ENCODE measurements at places on chromosomes 16 and 17. TPM values are rescaled to one million over a fixed set of nuclear protein-coding genes. Genes with fewer than 3 reads are reported as not detected.

GRCh38 chr16:66928702-66929388 lies 3.5 kb upstream of the RRAD start:
- no peak for DNase-seq

GRCh38 chr17:28042721-28043291 lies 329 bp downstream of the NLK start:
- DNase-seq, result no peak

Gene ZNF652
- total RNA-seq, result 8.4 TPM

GRCh38 chr16:47815655-47816054 lies 340.1 kb downstream of the ABCC12 start:
- no peak for DNase-seq

DNA sequence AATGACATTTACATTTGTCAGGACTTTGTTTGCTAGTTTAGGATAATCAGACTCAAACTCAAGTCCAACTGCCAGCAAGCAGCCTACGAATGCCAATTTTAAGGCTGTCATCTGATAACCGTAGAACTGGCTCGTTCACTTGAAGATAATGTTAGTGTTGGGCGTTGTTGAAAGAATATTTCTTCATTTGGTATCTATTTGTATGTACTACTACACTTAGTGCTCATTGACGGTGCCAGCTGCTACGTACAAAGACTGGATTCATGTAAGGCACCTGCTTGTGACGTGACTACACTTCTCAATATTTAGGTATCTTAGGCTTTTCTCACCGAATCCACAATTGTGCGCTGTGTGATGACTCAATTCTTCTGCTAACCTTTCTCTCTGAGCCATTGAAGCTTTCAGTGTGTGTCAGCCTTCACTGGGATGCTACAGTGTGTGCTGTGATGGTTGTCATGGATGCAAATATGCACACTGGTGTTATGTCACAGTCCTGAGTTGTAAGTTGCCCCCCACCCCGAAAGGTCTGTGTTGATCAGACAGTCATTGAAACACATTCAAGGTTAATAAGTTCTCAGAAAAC lies 5.7 kb downstream of the ATP2C2 start:
- DNase-seq, result no peak

DNA sequence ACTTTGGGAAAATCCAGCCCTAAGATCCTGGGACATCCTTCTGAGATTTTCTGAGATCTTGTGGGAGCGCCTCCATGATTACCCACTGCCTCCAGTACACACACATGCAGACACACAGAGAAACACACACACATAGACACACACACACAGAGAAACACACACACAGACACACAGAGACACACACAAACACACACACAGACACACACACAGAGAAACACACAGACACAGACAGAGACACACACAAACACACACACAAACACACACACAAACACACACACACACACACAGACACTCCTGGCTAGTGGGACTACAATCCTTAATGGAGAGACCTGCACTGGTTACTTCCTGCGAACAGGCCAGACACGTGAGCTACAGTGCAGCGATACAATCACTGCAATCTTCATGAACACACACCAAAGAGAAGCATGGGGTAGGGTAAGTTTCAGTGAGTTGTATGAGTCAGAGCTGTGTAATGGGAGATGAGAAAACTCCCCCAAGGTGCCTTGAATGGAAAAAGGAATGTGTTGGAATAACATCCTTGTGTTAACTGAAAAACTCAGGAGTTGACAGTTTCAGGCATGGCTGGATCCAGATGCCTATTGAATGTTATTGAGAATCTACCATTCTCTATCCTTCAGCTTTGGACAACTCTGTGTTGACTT lies 79.5 kb downstream of the SLC6A2 start:
- no peak for DNase-seq

Gene TEKT3
- total RNA-seq, result not detected

GRCh38 chr17:45258981-45259380 lies 2.9 kb downstream of the SPATA32 start:
- no peak for DNase-seq

Gene CXCL16
- 7.4 TPM for total RNA-seq

DNA sequence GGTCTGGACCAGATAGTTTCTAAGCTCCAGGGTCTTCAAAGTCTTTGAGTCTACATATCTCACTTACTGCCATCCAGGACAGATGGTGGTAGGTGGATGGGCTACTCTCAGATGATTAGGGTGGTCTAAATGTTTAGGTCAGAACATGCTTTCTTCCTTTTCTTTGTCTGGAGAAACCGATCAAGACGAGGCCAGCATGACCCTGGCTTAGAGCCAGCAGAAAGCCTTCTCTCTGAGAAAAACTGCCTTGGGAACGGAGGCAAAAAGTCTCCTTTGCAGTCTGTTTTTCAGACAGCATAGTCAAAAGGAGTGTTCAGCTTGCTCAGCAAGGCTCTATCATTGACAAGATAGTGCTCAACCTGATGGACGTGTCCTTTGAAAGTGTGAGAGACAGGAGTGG lies 48.8 kb downstream of the SPACA3 start:
- no peak for DNase-seq

- DNase-seq, result no peak
Measured at GRCh38 chr16:60945225-60945624, 1091.0 kb downstream of the CDH8 start.

- no peak for DNase-seq
Measured at GRCh38 chr17:77366558-77367245, 225.9 kb downstream of the SEC14L1 start.

- no peak for DNase-seq
Measured at GRCh38 chr17:17766744-17767120, 70.1 kb downstream of the SREBF1 start.

DNA sequence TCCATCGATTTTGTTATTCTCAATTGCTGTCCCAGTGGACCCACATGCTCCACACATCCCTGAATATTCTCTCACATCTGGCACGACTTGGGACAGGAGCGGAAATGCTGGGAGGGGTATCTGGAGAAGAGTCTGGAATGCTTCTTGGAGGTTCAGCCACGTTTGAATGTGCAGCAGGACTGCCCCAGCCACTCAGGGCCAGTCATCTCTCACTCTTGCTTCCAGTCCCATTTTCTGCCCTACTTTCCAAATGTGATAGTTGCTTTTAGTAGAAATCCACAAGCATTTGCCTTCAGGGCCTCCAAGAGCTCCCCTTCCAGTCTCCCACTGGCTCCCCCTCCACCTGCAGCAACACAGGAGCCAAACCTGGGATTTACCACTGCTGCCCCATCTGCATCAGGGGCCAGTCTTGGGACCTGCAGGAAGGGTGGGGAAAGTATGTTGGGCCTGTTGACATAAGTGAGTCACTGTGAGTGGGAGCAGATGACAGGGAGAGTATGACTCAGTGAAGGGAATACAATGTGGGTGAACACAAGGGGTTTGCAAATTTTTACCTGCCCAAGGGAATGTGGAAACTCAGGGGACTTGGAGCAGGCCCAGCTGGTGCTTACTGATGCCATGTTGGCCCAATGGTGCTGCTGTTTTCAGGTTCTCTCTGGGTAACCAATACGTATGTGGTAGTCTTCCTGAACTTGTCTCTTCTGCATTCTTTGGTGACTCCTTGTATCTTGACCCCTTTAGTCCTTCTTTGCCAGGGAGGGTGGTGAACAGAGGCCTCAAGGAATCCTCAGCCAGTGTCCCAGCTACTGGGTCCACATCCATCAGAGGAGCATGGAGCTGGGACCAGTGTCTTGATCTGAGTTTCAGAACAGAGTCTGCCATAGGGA lies 78.8 kb upstream of the CRHR1 start:
- DNase-seq, result no peak

Gene C16orf89
- not detected for total RNA-seq

GRCh38 chr16:30927789-30928378 lies 4.5 kb downstream of the FBXL19 start:
- DNase-seq, result no peak

GRCh38 chr17:78501241-78502036 lies 75.8 kb downstream of the DNAH17 start:
- DNase-seq, result no peak

- DNase-seq, result no peak
Measured at GRCh38 chr17:81703747-81704654, 834 bp downstream of the MRPL12 start.

GRCh38 chr17:76370261-76370993 lies 14.0 kb upstream of the SPHK1 start:
- DNase-seq, result peak; percentile 82

Gene SLC6A2
- total RNA-seq, result not detected

DNA sequence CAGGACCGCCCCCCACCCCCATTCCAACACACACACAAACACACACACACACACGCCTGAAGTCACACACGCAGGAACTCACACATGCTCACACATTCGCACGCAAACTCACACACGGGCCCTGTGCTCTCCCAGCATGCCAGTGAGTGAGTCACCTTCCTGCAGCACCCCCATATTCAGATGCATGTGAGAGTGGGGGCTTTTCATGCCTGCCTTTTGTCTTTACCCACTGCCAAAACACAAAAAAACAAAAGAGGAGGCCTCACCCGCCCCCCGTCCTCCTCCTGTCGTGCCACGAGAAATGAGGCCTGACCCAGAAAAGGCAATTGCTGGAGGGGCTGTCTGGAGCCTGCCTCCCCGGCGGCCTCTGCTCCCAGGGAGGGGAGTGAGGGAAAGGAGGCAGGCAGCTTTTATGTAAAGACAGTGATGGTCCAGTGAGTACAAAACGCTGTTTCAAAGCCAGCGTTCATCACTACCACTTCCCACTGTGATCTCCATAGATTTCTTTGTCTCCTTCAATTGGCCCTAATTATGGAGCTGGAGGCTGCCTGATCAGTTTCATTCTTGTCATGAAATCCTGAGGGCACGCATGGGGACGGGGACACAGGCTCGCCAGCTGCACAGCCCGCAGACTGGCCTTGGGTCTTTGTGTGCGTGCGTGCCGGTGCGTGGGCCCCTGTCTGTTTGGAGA lies 29.5 kb upstream of the GSE1 start:
- peak; percentile 29 for DNase-seq

Gene NDUFAF8
- 44.0 TPM for total RNA-seq

Gene SLC35G6
- total RNA-seq, result not detected

Gene GSDMA
- not detected for total RNA-seq

DNA sequence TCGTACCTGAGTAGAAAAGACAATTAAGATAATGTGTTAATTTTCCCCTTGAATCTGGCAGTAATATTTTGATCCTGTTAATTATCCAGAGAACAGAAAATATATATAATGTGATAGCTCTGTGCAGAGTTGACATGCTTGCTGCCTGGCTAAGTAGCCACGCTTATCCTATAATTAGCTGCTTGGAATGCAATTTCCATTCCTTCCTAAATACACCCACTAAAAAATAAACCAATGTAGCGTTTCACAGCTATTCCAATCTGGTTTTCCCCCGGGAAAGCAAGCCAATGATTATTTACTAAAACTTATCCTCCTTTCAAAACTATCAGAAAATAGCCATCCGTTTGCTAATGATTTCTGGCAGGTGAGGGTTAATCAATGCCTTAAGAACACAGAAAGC lies 134.5 kb upstream of the IRX5 start:
- DNase-seq, result no peak

Gene CDH15
- total RNA-seq, result 0.07 TPM

DNA sequence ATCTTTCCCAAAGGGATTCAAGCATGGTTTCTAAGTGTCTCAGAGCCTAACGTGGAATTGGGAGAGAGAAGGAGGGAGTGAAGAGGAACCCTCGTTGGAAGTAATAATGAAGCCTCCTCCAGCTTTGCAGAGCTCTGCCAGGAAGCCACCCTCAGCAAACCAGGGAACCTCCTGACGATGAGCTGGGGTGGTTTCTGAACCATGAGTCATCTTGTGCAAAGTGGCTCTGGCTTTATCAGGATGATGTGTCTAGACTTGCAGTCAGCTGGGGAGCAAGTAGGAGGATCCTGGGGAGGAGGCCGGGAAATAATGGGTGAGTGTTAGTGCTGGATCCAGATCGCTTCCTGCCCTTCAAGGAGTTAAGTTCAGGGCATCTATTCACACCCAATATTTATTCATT lies 191.7 kb upstream of the RBFOX1 start:
- DNase-seq, result no peak

DNA sequence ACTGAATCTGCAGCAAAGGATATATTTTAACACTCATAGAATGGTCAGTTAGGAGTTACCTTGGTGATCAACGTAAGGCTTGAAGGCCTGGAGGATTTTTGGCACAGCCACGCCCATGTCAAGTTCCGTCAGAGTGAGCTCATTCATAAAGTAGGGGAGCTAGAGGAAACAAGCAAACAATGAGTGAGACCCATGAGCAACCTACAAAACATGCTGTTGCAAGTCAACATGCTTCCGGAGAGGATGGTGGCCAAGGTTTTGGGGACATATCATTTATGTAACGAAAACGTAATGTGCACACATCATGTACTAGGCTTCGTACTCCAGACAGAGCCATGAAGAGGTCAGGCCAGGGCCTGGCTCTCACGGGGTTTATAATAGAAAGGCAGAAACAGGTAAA lies 41.1 kb upstream of the ERN1 start:
- DNase-seq, result peak; percentile 80

DNA sequence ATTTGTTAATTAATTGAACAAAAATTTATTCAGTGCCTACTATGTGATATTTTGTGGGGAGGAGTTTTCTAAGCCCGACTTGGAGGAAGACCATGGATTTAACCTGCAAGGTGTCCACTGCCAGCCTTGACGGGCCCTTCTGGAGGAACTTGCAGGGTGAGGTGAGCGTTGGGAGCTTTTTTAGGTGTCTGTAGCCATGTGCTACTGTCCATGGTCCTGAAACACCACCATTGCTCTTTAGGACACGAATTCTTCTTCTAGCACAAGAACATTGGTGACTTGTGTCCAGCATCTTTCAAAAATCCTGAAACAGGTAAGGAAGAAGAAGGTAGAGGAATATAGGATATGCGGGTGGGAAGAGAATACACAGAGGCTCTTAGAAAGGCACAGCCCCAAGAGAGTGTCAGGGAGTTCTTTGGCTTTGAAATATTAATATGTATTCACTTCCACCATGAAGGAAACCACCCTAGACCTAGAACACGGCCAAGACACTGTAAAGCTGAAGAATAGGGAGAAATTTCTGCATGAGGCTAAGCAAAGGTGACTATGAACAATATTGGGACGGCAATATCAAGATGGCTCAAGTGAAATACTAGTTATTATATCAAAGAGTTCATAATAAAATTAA lies 27.9 kb upstream of the OR4D1 start:
- DNase-seq, result peak; percentile 15

Gene ABCA6
- 100 TPM for total RNA-seq

DNA sequence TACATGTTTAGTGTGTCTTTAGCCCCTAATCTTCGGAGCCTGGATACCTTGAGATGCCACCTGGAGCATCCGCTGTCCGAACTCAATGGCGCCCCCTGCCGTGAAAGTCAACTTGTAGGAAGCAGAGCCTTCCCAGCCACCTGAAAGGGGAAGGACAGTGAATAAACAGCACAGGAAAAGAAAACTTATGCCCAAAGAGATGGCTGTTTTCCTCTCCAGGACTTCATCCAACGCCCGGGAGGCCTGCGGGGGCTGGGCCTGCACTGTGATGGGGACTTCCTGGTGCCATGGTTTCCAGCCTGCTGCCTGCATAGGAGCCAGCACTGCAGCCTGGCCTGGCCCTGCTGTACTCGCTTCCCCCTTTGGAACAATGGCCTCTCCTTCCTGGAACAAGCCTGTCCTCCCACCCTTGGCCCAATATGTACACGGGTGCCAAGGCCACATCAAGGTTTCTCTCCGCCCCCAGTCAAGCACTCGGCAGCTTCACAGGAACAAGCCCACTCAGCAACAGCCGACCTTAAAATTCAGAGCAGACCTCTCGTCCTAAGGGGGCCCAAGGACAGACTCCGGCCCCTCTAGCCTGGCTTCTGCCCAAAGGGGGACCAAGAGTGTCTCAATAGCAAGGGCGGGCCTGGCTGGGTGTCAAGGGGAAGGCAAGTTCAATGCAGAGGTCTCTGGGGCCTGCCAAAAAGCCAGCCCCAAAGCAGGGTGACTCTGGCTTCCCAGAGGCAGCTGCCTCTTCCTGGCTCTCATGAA lies 4.5 kb upstream of the UNC13D start:
- DNase-seq, result no peak
